ENCODE measurements at places on chromosomes 5 and 9. TPM values are rescaled to one million over a fixed set of nuclear protein-coding genes. Genes with fewer than 3 reads are reported as not detected.

- no peak for DNase-seq
These were observed 162.3 kb downstream of the DRD1 start for GRCh38 chr5:175281714-175282113.

- peak; percentile 58 for DNase-seq
These were observed 1.6 kb downstream of the HBEGF start for GRCh38 chr5:140344683-140345423.

Gene STPG3
- not detected for total RNA-seq

- DNase-seq, result peak; percentile 23
These were observed 438 bp downstream of the NSUN2 start for GRCh38 chr5:6632324-6632887.

DNA sequence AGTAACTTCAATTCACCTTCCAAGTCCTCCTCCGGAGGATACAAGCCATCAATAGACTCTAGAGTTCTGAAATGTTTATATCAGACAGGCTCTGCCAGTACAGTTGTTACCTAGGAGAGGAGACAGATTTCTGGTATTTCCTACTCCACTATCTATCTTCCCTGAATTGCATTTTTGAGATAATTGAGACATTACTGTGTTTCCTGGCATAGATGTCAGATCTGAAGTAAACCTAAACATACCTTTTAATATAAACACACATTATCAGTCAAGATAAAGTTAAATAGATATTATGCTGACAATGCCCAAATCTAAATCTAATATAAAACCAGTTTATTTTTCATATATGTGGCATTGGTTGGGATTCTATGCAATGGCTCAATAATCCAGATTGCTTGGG, 8.2 kb upstream of the TYRP1 start:
- no peak for DNase-seq

- DNase-seq, result no peak
These were observed 49.3 kb downstream of the NREP start for GRCh38 chr5:111707630-111708164.

GRCh38 chr5:73698011-73698410, 72.0 kb downstream of the ARHGEF28 start:
- no peak for DNase-seq

DNA sequence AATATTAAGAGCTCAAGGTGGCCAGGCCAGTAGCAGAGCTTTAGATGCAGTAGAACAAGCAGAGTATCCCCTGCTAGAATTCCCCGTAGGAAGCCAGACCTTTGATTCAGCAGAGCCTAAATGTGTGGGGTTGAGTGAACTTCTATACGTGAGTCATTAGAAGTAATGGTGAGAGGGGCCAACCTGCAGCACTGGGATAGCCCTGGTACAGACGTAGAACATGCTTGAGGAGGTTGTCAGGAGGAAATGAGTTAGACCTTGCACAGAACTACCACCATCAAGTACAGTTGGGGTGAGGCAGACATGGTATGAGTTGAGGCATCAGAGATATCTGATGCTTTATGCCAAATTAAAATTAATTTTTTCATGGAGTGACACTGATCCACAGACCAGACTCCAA, 42.0 kb downstream of the PDCD1LG2 start:
- no peak for DNase-seq

DNA sequence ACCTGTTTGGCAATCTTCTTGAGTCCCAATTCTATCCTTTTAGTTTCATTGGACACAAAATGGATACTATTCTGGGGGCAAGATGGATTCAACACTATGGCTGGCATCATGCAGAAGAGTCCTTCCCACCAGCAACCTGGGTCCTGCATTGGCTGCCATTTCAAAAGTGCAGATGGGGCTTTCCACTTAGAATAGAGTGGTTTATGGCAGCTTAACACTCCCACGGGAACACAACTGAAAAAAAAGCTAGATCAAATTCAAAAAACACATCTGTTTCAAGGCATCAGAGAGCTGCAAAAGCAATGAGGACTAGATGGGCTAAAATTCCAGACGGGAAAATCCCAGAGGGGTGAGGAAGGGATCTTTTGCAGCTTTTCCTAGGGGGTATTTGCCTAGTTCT, 11.2 kb upstream of the HMHB1 start:
- no peak for DNase-seq

Gene PTGDS
- 48.0 TPM for total RNA-seq

GRCh38 chr5:96896276-96896675, 20.0 kb downstream of the ERAP2 start:
- no peak for DNase-seq

Gene SHISAL2B
- total RNA-seq, result 9.9 TPM

DNA sequence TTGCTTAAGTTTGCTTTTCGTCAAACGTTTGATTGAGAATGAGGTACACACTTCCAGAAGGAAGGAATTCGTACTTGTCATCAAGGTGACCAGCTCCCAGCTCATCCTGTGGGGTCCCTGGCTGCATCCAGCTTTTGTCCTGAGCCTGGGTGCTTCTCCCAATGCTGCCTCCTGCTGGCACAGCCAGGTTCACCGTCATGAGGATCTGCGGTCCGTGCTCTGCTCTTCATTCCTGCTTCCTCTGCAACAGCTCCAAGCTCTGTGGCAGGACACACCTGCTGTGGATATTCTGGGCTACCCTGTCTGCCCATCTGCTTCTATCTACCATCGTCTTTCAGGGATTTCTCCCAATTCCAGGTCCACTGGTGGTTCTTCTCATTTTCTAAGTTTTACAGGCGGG, 13.3 kb upstream of the UBE2QL1 start:
- no peak for DNase-seq

DNA sequence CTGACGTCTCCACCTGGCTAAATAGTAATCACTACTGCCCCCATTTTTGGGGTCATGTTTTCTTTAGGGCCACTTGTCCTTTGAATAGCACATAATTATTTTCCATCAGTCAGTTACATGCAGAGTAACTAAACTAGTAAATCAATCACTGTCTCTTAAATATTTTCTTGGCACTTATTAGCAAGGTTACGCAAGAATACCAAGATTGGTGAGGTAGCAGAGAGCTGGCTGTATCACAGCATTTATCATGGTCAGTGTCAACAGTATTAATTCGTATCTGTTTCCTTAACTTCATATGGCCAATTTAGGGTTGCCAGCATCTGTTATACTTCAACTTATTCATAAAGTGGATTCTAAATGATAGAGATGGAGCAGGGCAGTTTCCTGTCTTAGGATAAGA, 346.8 kb upstream of the FAM174A start:
- DNase-seq, result no peak

GRCh38 chr9:126088336-126088735, 238.3 kb upstream of the MVB12B start:
- DNase-seq, result no peak

Gene FOXD4L5
- total RNA-seq, result 0.26 TPM

DNA sequence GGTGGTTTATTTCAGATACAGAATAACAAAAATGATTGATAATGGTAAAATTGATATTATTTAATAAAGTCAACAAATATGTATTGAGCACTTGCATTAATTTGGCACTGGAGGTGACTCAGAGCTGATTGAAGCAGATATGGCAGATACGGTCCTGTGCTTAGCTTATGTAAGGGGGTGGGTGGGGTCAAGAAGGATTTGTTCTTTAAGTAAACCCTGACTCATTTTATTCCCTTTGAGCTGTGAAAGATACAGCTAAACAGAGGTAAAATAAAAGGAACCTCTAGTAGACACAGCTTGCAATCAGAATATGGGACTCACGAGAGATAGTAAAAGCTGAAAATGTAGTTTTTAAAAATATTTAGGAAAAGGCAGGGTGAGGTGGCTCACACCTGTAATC, 201.3 kb upstream of the CLINT1 start:
- DNase-seq, result no peak

Gene EGFLAM
- total RNA-seq, result 4.6 TPM

Gene PPP3R2
- not detected for total RNA-seq

DNA sequence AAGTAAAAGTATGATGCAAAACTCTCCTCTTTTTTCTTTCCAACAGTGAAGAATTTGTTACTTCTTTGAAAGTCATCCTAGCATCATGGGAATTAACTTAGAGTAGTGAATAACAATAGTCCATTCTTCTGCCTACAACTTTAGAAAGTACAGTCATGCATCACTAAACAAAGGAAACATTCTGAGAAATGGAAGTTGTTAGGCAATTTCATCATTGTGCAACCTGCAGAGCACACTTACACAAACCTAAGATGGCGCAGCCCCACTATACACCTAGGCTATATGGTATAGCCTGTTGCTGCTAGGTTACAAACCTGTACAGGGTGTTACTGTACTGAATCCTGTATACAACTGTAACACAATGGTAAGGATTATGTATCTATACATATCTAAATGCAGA, 1209.3 kb upstream of the C9orf72 start:
- DNase-seq, result no peak

Gene TSSK1B
- not detected for total RNA-seq

GRCh38 chr9:95670122-95670521, 153.4 kb upstream of the PTCH1 start:
- DNase-seq, result no peak

- no peak for DNase-seq
These were observed 52.5 kb upstream of the PRLR start for GRCh38 chr5:35282810-35283209.

Gene CDH6
- 0.78 TPM for total RNA-seq

GRCh38 chr9:76302947-76303550, 91.2 kb downstream of the RFK start:
- peak; percentile 35 for DNase-seq

Gene PTTG1
- total RNA-seq, result 6.6 TPM

Data from body of pancreas (tissue), 4 donors.